Heart right ventricle (tissue), 16 donors: ENCODE measurements at places on chromosomes 16 and 17. TPM values are rescaled to one million over a fixed set of nuclear protein-coding genes. Genes with fewer than 3 reads are reported as not detected.
A peak's percentile ranks its signal among the peaks of the same experiment; 100 is the strongest.

The USB1 gene
- 35.8 TPM for total RNA-seq

The MYL4 gene
- total RNA-seq, result 37.4 TPM

The ZNF598 gene
- total RNA-seq, result 17.1 TPM

The PIRT gene
- total RNA-seq, result not detected

The CCL17 gene
- total RNA-seq, result not detected

DNA sequence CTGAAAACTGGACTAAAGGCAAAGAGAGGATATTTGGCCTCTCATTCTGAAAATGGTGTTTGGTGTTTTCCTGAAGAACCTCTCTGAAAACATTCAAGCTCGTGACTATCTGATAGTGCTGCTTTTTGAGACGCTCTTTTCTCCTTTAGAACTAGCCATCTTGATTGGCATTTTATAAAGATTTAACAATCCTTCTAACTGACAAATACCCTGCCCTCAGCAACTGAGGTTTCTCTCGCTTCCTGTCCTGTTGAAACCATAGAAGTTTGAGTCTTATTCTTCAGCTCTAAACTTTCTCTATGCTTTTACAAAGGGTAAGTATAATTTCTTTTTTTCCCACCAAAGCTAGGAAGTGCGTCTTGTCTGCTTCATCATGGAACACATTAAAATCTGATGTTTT is 13.3 kb downstream of the CNEP1R1 start:
- peaks cover 37% of the 10 kb centered on the region for H3K4me1 ChIP-seq
- no peak overlapping the region for H3K4me3 ChIP-seq
- H3K27me3 ChIP-seq, result no peaks in the 10 kb centered on the region
- no peak for DNase-seq
- H3K27ac ChIP-seq, result peak overlapping the region; percentile 17

DNA sequence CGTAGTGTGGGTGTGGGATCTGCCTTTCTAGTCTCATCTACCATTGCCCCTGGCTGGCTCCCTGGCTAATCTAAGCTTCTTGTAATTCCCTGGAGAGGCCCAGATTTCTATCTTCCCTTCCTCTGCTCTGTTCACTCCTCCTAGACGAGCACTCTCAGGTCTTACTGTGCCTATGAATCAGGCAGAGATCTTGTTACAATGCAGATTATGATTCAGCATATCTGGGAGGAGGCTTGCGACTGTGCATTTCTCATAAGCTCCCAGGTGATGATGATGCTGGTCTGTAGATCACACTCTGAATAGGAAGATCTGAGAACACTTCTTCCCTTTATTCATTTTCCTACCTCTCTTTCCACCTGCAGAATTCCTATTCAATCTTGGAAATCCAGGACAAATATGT is 200.1 kb downstream of the CBLN1 start:
- no peak overlapping the region for H3K27ac ChIP-seq
- H3K27me3 ChIP-seq, result no peaks in the 10 kb centered on the region
- no peak overlapping the region for H3K4me3 ChIP-seq
- no peaks in the 10 kb centered on the region for H3K4me1 ChIP-seq

DNA sequence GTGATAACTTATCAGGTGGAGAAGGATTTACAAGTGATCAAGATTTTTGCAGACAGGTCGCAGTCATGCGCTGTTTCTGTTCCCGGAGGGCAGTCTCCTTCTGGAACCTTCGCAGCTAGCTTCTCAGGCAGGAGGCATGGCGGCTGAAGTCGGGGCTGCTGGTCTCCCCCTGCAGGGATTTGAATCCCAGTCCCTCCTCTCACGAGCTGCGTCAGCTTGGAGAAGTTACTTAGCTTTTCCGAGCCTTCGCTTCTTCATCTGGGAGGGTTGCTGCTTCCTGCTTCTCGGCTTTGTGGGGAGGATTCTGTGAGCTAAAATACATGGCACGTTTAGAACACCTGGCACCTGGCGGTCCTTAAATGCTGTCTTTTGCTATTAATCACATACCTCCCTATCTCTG is 287.8 kb upstream of the FOXF1 start:
- no peaks in the 10 kb centered on the region for H3K27me3 ChIP-seq
- no peak overlapping the region for H3K27ac ChIP-seq

DNA sequence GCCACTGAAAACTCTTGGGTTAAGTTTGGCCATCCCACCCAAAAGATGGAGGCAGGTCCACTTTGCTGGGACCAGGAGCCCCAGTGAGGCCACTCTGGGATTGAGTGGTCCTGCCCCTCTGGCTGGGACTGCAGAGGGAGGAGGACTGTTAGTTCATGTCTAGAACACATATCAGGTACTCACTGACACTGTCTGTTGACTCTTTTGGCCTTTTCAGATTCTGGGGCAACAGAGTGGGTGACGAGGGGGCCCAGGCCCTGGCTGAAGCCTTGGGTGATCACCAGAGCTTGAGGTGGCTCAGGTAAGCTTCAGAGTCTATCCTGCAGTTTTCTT is 19.5 kb upstream of the CYLD start:
- H3K4me1 ChIP-seq, result no peaks in the 10 kb centered on the region
- no peak for DNase-seq
- H3K4me3 ChIP-seq, result no peak overlapping the region

GRCh38 chr17:60695960-60696359 is 18.3 kb downstream of the BCAS3 start:
- no peak for DNase-seq
- no peak overlapping the region for H3K4me3 ChIP-seq
- H3K4me1 ChIP-seq, result no peaks in the 10 kb centered on the region
- no peak overlapping the region for H3K27ac ChIP-seq

DNA sequence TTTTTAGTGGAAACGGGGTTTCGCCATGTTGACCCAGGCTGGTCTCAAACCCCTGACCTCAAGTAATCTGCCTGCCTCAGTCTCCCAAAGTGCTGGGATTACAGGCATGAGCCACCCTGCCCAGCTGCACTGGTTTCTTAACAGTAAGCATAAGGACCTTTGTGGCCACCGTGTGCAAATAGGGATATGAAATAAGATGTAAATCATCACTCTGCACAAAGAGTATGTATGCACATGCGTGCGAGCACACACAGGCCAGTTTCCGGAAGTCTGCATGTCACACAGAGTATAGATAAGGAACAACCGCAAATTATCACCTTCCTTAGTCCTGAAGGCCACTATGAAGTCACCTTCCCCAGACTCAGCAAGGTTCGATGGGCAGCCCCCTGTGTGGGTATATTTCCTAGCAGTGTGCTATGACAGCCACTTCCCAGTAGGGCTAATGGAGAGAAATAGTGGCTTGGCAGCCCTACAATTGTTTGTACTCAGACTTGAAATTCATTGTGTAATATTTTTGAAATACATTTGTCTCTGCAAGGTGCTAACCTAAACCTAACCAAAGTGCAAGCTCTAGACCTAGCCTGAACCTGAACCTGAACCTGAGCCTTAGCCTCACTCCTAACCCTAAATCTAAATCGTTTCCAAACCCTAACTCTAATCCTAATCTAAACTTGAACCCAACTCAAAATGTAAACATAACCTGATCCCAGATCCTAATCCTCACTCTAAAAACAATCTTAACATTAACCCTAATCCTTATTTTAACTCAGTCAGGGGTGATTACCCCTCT is 48.4 kb upstream of the SKAP1 start:
- H3K4me3 ChIP-seq, result no peak overlapping the region
- no peaks in the 10 kb centered on the region for H3K36me3 ChIP-seq
- DNase-seq, result no peak
- no peaks in the 10 kb centered on the region for H3K4me1 ChIP-seq

DNA sequence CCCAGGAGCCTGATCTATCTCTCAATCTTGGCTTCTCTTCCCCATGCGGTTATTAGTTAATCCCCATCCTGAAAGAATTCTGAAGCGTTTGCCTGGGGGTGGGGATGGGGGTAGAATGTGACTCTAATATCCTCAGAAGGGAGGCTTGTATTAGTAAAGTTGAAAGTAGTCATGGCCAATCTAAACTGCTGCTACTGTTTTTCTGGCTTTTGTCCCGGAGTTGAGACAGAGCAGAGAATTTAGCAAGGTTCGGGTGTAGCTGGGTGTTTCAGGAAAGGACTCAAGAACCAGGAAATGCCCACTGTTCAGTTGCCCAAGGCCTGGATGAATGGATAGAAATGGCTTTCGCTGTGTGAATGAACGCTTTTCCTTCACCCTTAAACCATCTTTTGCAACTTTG is 17.6 kb upstream of the ITGAM start:
- no peak for DNase-seq
- no peak overlapping the region for H3K27ac ChIP-seq
- H3K27me3 ChIP-seq, result no peaks in the 10 kb centered on the region
- H3K4me1 ChIP-seq, result peaks cover 22% of the 10 kb centered on the region
- H3K36me3 ChIP-seq, result no peaks in the 10 kb centered on the region

DNA sequence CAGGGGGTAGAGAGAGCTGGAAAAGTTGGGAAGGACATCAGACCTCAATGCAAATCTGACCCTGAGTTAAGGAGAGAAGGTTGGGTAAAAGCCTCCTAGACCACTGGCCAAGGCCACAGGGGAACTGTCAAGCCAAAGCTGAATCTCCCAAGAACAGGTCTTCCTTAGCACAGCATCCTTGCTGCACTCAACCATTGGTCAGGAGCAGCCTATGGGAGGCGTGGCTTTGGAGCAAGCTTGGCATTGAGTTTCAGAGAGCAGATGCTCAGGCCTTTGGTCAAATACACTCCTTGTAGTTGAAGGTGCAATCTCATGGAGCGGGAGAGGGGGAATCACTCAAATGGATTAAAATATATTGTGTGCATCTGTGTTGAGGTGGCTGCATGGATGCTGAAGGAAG is 21.8 kb downstream of the SOX9 start:
- no peak for DNase-seq
- no peak overlapping the region for H3K4me3 ChIP-seq
- no peak overlapping the region for H3K27ac ChIP-seq

DNA sequence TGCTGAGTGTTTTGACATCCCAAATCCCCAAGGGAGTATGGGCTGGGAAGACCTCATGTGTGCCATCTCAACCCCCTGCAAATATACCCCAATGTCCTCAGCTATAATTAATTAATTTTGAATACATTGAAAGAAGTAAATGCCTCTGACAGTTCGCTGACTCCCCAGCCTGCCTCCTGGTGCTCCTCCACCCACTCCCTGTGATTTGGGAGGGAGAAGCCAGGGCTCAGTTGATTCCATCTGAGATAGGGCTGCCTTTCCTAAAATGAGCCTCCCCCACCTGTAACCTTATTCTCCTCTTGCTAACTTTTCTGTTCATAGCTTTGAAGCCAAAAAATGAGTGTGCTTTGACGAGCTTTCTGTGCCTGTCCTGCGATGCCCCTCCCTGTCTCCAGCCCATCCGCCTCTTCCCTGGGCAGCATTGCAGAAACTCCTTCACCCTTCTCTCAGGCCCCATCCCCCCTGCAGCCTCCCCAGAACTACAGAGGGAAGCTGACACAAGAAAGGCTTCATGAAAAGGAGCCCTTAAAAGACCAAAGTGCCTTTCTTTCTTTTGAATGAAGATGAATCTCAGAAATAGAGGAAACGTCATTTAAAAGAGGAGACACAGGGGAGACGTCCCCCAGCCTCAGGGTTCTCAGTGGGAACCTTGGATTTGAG is 70.3 kb downstream of the HLF start:
- H3K4me1 ChIP-seq, result no peaks in the 10 kb centered on the region
- no peak overlapping the region for H3K4me3 ChIP-seq
- no peaks in the 10 kb centered on the region for H3K27me3 ChIP-seq
- H3K36me3 ChIP-seq, result no peaks in the 10 kb centered on the region
- no peak overlapping the region for H3K27ac ChIP-seq

DNA sequence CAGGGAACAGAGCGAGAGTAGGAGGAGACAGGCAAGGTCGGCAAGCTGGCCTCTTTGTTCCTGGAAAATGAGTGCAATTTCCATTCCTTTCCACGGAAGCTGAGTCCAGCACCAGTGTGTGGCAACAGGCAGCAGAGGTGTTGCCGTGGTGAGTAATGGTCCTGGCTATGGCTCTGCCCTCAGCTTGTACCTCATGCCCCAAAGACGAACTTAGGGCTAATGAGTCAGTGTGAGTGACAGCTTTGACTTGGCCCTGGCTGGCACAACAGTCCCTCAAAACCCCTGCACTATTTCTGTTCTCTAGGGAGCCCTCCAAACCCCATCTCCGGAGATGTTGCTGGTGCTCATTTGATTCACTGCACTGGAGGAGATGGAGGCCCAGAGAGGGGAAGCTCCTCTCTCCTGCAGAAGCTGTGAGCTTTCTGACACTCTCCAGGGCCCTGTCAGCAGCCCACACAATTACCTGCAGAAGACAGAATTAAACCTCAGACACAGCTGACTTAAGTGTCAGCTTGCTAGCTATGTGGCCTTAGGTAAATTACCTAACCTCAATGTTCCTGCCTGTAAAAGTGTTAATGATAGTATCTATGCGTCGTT is 129.9 kb downstream of the TMEM132E start:
- H3K4me3 ChIP-seq, result no peak overlapping the region
- no peaks in the 10 kb centered on the region for H3K36me3 ChIP-seq
- H3K27me3 ChIP-seq, result peaks cover 35% of the 10 kb centered on the region
- no peak for DNase-seq
- no peaks in the 10 kb centered on the region for H3K4me1 ChIP-seq

GRCh38 chr17:38369124-38369886 is 17.7 kb downstream of the SOCS7 start:
- H3K27me3 ChIP-seq, result no peaks in the 10 kb centered on the region
- no peak overlapping the region for H3K27ac ChIP-seq
- no peaks in the 10 kb centered on the region for H3K36me3 ChIP-seq
- DNase-seq, result no peak

DNA sequence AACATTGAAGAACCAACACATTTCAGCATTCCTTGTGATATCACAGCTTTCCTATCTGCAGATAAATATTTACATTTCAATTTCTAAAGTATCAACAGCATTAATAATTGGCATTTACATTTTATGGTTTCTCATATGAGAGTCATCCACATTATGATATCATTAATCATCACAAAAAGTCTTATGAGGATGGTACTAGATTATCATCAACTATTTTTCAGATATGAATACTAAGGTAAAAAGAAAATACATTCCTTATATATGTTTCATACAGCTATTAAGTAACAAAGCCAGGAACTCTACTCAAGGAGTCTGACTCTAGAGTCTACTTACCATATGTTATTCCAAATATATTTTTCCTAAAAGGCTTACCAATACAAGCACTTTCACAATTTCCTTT is 40.7 kb downstream of the ABCA5 start:
- H3K4me1 ChIP-seq, result no peaks in the 10 kb centered on the region
- no peak overlapping the region for H3K4me3 ChIP-seq
- DNase-seq, result no peak
- peaks cover 88% of the 10 kb centered on the region for H3K36me3 ChIP-seq

GRCh38 chr16:63361032-63361624 is 1324.9 kb upstream of the CDH8 start:
- H3K27me3 ChIP-seq, result no peaks in the 10 kb centered on the region
- H3K27ac ChIP-seq, result no peak overlapping the region
- no peak for DNase-seq
- no peak overlapping the region for H3K4me3 ChIP-seq
- no peaks in the 10 kb centered on the region for H3K36me3 ChIP-seq
- H3K4me1 ChIP-seq, result no peaks in the 10 kb centered on the region
